Ammon's horn (tissue), 1 donor: ENCODE measurements at places on chromosomes 5 and 9.

DNA sequence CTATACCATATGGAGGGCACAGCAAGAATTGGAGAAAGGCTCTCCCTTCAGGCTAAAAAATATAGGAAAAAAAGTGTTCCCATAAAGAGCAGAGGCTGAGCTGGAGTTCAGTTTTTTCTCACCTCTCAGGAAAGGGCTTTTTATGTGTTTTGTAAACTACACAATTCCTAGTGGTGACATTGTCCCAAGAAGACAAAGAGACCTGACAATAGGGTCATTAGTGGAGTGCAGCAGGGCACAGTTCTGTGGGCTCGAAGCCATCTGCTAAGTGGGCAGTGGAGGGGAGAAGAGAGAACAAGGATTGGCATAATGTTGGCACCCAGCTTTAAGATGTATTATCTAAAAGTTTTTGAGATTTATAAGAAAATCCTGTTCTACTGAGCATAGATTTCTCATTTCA, 162.5 kb downstream of the HCN1 start:
- DNase-seq = no peak

DNA sequence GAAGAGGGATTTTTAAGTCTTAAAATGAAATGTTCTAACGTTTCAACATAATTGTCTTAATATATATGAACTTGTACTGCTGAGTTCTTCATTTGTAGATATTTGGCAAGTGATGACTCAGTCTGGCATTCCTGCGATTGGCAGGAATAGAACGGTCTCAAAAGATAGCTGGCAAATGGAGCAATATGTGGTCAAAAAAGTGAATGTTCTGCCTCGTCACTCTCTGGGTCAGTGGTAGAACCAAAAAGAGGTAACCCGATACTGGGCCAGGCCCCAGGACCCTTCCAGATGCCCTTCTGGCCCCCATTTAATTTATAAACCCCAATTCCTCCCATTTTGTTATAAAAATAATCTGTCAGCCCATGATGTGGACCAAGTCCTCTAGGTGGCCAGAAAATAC, 39.2 kb downstream of the ZNF366 start:
- DNase-seq = no peak

DNA sequence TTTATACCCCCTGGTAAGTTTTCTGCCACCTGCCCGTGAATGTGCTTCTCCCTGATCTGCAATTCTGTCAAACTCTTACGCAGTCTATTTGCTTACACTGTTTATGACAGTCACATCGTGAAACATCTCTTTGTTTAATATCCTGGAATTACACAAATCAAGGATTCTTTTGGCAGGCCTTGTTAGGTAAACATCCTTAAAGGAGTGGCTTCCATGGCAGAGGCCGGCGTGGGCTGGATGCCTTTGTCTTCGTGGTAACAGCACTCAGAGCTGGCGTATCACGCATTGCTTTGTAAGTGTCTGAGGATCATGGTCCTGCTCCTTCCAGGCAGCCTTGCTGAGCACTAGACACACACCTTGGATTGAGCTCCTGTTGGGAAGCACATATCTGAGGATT, 145.7 kb downstream of the IRX1 start:
- DNase-seq = no peak

DNA sequence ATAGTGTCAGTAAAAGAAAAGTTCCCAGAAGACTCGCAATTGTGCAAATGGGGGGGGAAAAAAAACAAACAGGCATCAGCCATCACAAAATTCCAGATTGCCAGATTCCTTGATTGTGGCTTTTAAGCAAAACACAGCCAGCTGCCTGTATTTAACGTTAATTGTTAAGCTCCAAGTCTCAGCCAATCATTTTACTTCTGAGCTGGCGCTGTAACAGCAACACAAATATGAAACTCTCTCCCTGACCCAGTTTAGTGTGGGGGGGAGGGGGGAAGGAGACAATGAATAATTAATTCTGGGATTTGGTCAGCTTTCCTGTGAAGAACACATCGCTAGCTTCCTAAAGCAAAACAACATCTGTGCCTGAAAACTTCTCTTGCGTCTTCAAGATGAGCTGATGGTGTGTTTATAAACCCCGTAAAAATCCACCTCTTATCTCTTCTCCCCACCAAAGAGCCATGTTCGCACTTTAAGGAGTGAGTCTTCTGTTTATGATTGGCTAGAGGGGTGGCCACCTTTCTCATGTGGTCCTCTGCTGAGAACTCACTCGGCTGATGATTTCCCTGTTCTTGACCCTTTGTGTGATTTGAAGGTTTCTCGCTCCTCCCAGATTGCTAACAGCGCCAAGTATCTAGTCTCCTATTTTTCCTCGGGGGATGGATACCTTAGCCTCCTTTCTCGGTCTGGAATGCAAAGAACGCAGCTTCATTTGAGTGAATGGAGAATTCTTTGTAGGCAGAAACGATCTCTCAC, 160.2 kb upstream of the DAPK1 start:
- no peak for DNase-seq

DNA sequence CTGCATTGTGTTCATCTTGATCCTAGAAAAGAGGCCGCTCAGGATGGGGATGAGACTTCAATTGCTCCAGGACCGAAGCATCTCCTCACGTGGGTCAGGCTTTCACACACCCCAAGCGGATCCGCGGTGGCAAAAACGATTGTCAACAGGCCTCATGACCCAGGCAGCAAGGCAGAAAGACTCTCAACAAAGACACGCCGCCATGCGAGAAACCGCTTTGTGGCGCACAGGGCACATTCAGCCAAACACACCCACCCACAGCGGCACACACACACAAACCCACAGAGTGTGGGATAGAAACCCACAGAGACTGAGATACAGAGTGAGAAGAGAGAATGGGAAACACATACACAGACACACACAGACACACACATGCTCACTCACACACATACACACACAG, 483.4 kb downstream of the SPATA31A7 start:
- no peak for DNase-seq

DNA sequence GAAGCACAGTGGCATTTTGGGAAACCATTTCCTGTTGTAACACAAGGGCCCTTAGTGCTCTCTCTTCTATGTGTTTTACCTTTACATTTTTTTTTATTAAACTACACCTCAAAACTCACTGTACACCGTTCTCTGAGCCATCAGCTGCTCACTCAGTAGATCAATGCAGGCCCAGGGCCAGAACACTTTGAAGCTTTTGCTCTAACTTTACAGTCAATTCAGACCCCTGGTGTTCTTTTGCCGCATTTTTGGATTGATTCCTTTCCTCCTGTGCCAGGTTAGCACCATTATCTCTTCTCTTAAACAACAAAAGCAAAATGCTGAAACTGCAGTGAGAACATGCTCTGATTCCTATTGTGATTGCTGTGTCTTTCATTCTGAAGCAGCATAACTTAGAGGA, 269.8 kb upstream of the RGMB start:
- DNase-seq = no peak

DNA sequence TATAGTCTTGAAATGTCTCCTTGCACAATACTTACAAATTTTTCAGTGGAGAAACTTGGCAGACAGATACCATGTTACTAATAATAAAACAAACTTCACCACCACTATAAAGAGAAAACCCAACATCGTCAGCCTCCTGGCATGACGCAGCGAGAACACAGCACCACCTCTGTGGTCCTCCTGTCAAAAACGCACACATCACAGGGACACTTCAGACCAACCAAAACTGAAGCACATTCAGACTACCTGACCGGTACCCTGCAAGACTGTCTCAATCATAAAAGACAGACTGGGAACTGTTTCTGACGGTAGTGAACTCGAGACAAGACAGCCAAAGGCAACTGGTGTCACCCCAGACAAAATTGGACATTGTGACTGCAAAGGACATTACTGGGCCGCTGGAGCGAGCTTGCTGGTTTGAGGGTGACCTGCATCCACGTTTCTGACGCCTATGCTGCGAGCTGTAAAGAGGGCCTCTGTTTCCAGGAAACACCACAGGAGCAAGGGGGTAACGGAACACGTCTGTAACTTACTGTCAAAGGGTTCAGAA, 34.4 kb downstream of the NSUN2 start:
- no peak for DNase-seq
